ENCODE measurements at places on chromosomes 7 and 10.

GRCh38 chr7:99767662-99768061, 16.3 kb downstream of the CYP3A4 start:
- no peak for DNase-seq

GRCh38 chr7:44222776-44223261, 22.0 kb downstream of the YKT6 start:
- no peak for DNase-seq

DNA sequence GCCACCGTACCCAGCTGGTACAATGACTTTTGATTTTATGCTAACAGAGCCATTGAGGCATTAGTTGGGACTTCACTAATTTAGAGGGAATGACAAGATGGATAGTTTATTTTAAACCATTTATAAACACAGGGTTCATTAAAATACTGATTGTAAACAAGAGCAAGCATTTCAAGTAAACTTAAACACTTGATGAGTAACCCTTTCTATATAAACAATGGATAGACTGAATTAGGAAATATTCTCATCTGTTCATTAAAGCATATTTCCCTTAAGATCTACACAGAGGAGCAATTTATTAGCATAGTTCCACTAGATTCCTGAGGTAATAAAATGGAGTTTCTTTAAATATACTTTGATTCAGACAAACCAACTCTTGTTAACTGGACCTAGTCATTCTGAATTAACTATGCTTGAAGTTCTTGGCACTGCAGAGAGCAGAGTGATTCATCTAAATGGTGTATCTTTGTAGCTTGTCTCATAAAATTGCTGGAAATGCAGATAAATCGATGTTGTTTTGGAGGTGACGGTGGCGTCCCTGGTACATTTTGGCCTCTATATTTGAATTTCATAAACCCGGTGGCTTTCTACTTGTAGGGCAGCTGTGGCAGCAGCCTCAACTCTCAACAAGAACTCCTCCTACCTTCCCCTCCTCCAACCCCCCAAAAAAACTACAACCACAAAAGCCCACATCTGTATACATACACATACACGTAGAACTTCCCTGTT, 15.4 kb upstream of the VDAC2 start:
- DNase-seq = no peak

DNA sequence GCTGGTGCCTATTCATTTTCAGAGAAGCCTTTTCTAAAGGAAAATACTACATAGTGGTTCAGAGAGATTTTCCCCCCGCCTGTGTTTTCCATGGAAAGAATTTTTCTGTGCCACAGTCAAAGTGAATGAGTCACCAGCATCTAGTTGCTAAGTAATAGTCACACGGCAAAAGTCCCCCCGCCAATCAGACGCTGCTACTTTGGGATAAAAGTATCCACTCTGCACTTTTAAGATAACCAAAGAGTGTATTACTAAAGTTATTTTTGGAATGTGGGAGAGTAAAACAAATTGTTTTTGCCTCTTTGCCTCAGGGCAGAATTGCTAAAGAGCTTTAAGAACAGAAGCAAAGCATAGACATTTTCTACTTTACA, 23.5 kb downstream of the ABLIM1 start:
- no peak for DNase-seq

DNA sequence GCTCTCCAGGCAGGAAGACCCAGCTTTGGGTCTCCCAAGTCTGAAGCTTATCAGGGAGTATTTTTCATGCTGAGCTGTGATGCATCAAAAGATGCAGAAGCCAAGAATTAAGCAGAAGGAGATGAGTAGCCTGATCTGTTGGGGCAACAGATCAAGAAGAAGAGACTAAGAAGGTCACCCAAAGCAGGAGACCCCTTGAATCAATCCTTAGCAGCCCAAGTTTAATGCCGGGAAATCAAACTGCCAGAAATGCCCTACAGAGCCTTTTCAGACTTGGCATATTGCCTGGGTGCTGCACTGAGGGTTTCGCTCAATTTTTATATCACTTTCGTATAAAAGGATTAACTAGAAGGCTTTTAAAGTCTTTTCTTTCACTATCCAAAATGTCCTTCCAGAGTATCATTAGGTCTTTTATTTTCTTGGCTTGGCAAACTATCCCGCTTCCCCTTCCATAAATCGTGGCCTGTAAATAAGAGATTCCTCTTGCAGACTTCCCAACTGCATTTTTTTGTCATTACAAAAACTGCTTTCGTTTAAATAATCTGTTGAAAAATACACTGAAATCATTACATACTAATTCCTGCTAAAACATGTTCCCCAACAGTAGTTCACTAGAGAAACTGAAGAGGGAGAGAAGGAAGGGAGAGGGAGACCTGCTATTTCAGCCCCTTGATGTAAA, 49.0 kb upstream of the STK17A start:
- DNase-seq = no peak
